Endothelial cell (in vitro differentiated cells): ENCODE measurements at places on chromosomes 5 and 9.

DNA sequence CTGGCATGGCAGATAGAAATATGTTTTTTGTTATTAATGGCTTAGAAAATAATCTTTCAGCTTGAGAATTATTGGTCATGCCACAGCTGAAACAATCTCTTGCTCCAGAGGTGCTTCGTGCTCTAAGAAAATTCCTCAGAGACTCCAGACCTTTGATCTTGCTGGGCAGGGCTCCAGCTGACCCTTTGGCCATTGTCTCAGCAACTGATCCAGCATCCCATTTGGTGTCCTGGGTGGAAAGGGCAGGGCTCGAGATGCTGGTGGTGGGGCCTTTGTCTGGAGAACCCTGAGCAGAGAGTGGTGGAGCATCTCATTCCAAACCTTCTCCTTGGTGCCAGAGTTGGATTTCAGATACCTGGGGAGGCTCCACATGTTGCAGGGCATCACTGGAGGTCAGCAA, 43.2 kb upstream of the PIK3R1 start:
- DNase-seq: no peak

GRCh38 chr9:77038281-77039036, 19.0 kb downstream of the FOXB2 start:
- no peak for DNase-seq

DNA sequence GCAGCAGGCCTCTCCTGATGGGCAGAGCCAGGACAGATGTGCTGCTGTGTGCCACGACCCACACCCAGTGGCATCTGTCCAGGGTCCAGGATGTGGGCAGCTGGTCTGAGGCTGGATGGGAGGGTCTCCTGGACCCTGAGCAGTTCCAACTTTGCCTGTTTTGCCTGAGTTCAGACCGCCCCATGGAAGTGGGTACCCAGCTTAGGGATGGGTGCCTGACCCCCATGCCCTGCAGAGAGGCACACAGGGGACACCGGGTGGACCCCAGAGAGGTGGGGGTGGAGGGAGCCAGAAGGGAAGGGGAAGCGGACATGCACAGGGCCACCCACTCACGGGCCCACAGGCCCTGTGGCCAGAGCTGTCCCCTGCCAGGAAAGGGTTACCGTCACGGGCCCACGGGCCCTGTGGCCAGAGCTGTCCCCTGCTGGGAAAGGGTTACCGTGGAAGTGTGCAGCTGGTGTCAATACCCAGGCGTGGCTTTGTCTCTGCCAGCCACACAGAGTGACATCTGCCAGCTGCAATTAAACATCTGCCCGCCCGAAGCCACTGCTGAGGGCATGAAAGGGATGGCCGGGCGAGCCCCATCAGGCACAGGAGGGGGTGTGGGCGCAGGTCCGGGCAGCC, 50.0 kb downstream of the NACC2 start:
- no peak for DNase-seq

DNA sequence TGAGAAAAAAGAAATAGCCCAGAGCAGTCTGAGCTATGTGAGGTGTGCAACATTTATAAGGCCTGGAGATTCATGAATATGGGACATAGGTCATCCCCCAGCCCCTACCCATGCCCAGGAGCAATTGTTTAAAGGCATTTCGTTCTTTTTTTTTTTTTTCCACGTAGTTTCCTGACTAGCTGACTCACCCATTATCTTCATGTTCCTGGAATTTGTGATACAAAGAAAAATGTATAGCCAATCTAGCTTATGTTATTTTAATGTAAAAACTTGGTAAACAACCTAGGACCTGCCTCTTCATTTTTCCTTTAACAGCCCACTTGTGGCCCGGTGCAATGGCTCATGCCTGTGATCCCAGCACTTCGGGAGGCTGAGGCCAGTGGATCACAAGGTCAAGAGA, 81.3 kb downstream of the OSTF1 start:
- DNase-seq: no peak

GRCh38 chr9:13524245-13524644, 244.8 kb upstream of the MPDZ start:
- DNase-seq: no peak

DNA sequence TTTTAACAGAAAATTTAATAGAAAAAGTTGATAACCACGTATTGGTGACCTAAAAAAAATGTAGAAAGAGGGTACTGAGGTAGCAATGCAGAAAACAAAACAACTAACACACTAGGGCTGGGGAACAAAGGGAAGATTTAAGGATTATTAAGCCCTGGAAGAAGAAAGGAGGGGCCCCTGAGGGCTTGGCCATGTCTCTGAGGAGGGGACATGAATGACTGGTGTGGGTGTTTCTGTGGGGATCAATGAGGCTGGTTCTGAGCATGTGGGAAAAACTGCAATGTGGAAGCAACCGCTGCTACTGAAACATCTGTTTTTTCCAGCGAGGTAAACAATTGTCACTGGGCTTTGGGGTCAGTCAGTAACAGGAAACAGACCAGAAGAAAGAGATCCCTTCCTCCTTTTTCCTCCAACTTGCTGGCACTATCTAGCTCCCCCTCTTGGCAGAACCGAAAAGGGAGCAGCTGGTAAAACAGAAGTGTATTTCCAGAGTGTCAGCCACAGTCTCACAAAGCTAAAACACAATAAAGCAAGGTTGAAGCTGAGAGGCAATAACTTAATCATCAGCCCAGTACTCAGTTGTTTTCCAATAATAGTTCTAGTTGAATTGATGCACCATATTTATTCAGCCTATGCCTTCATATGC, 48.3 kb downstream of the ATPSCKMT start:
- DNase-seq: peak; percentile 54

- no peak for DNase-seq
Observed at GRCh38 chr5:14102666-14103065, 40.5 kb upstream of the TRIO start.

GRCh38 chr9:90287567-90288274, 354.9 kb downstream of the DIRAS2 start:
- no peak for DNase-seq

- DNase-seq: no peak
Observed at GRCh38 chr9:21782205-21782604, 20.2 kb upstream of the MTAP start.

DNA sequence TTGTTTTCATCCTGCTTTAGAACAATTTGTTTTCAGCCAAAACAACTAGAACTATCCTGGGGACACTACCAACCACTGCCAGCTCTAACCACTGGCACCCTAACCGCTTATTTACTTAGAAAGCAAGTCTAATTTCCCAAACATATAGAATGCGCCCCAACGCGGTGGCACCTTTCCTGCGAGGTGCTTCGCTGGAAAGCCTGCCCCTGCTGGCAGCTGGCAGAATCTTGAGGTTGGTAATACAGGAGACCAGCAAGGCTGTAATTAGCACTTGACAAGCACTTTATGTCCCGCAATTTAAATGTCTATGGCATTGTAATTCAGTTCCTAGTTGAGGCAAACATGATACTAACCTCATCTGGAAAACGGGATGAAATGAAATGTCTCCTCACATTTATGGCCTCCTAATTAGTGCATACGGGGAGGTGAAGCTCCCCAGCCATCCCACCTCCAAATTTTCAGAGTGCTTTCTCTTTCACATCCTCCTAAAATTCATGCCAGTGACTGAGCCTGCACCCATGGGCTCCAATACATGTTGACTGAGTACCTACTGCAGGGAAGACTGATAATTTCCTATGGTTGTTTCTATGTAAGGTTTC, 30.4 kb downstream of the GABBR2 start:
- DNase-seq: peak; percentile 34

- DNase-seq: no peak
Observed at GRCh38 chr5:65508978-65509377, 27.3 kb upstream of the ADAMTS6 start.

- DNase-seq: no peak
Observed at GRCh38 chr9:137411645-137412380, 11.1 kb downstream of the EXD3 start.

- DNase-seq: peak; percentile 81
Observed at GRCh38 chr9:34985311-34985899, 4.1 kb upstream of the DNAJB5 start.

GRCh38 chr5:57486027-57486602, 3.5 kb upstream of the ACTBL2 start:
- DNase-seq: no peak

DNA sequence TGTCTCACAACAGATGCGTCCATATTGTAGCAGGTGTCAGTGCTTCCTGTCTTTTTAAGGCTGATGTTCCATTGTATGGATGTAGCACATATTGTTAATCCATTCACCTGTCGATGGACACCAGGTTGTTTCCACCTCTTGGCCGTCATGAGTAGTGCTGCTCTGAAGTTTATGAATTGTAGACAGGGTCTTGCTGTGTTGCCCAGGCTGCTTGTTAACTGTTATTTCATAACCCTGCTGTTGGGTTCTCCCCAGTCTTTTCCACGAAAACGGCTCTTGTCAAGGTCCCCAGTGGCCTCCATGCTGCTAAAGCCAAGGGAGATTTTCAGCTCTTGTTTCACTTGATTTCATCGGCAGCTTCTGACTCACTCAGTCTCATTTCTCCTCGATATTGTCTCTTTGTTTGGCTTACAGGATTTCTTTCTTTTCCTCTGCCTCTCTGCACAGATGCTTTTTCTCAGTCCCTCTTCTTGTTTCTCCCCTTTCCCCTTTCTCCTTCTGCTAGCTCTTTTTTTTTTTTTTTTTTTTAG, 12.1 kb upstream of the PSD2 start:
- no peak for DNase-seq
